HCT116 (cell line): ENCODE measurements at places on chromosomes 2 and 18.
A peak's percentile ranks its signal among the peaks of the same experiment; 100 is the strongest.

GRCh38 chr2:165003443-165004130 lies 48.3 kb upstream of the SLC38A11 start:
- no peaks in the 10 kb centered on the region for H3K36me3 ChIP-seq
- peak; percentile 10 for DNase-seq
- peaks cover 9% of the 10 kb centered on the region; the same call in 1 of the 2 replicates for H3K27me3 ChIP-seq
- no peak overlapping the region for H3K27ac ChIP-seq
- no peak overlapping the region for H3K4me3 ChIP-seq

GRCh38 chr2:230935130-230935430 lies 10.0 kb upstream of the GPR55 start:
- no peaks in the 10 kb centered on the region for H3K36me3 ChIP-seq
- H3K4me1 ChIP-seq = no peaks in the 10 kb centered on the region
- H3K27me3 ChIP-seq = no peaks in the 10 kb centered on the region

GRCh38 chr2:47266939-47267710 lies 112.0 kb upstream of the STPG4 start:
- H3K27ac ChIP-seq = no peak overlapping the region
- peaks cover 4% of the 10 kb centered on the region; the same call in 1 of the 2 replicates for H3K4me1 ChIP-seq
- no peak overlapping the region for H3K4me3 ChIP-seq
- H3K36me3 ChIP-seq = no peaks in the 10 kb centered on the region

DNA sequence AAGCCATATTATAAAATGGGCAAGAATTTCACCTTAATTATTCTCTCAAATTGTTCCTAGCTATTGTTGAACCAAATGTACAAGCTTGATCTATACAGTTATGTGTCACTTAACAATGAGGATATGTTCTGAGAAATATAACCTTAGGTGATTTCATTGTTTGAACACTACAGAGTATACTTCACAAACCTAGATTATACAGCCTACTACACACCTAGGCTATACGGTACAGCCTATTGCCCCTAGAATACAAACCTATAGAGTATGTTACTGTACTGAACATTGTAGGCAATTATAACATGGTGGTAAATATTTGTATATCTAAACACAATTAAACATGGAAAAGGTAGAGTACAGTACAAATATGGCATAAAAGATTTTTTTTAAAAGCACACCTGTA lies 42.9 kb upstream of the MMADHC start:
- H3K27me3 ChIP-seq = no peaks in the 10 kb centered on the region
- DNase-seq = no peak
- H3K36me3 ChIP-seq = no peaks in the 10 kb centered on the region

- H3K27me3 ChIP-seq = no peaks in the 10 kb centered on the region
- H3K4me1 ChIP-seq = no peaks in the 10 kb centered on the region
- H3K36me3 ChIP-seq = no peaks in the 10 kb centered on the region
- no peak overlapping the region for H3K4me3 ChIP-seq
- H3K27ac ChIP-seq = no peak overlapping the region
Measured at GRCh38 chr2:111667542-111668273, 216.3 kb downstream of the ANAPC1 start.

GRCh38 chr2:128371648-128372345 lies 53.1 kb upstream of the HS6ST1 start:
- H3K27ac ChIP-seq = no peak overlapping the region
- H3K4me3 ChIP-seq = no peak overlapping the region
- H3K27me3 ChIP-seq = no peaks in the 10 kb centered on the region
- no peak for DNase-seq
